ENCODE measurements at places on chromosomes 6 and 20.

- no peak for DNase-seq
Observed at GRCh38 chr6:101663100-101663499, 269.6 kb downstream of the GRIK2 start.

GRCh38 chr6:36247693-36248092, 22.2 kb upstream of the PNPLA1 start:
- DNase-seq, result no peak

GRCh38 chr6:11767978-11768756, 10.4 kb downstream of the ADTRP start:
- DNase-seq, result no peak

DNA sequence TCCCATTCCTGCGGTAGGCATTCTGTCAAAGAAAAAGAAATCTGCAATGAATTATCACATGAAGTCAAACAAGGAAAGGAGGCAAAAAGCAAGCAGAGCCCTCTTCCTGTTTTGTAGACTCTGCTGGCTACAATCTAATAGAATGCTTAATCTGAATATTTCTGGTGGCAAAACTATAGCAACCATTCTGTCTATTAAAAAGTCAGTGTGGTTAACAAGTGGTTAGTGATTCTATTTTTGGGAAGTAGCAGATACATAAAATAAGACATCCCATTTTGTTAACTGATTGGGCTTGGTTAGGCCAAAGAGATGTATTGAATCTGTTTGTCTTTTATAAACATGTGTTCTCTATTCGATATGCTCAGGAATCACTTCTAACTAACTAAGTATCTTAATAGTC, 442.3 kb downstream of the CDC5L start:
- no peak for DNase-seq

GRCh38 chr6:100574836-100575235, 110.1 kb upstream of the SIM1 start:
- no peak for DNase-seq

DNA sequence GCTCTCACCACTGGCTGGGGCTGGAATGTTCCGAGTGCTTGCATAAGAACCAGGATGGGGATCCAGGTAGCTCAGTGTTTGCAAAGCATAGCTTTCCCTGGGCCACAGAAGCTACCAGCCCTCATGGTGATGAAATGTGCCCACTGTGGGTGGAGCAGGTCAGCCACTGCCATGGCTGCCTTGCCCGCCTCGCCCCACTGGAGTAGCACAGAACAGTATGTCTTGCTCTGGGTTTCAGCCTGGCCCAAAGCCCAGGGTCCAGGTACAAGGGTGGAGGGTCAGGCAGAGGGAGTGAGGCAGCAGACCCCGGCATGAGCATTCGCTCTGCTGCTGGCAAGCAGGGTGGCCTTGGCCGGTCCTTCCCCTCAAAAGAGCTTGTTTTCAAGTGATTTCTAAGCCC, 34.7 kb downstream of the KCNK17 start:
- no peak for DNase-seq

DNA sequence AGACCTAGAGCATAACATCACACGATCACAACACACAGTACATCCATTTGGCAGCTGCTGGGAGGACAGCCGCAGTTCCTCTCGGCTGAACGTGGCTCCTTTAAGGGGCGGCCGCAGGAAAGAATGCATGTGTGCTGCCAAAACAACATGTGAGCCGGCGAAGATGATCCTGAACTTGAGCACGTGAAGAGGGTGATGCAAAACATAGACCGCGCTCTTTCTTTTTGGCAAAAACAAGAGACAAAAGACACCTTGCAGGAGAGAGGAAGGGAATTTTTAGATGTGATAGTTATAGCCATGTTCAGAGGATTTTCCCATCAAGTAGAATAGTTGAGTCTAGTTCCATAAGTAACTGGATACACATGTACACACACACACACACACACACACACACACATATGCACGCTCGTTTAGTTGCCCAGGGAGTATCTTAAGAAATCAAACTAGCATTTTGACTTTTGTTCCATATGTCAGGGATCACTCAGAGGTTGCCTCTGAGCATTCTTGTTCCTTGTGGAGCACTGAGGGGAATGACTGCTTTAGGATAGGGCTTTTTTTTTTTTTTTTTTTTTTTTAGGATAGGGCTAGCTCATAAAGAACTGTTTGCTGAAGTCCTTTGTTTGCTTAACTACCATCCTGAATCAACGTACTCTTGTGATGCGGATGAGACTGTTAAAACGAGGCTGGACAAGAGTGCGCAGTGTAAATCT, 21.7 kb upstream of the RANBP9 start:
- no peak for DNase-seq

DNA sequence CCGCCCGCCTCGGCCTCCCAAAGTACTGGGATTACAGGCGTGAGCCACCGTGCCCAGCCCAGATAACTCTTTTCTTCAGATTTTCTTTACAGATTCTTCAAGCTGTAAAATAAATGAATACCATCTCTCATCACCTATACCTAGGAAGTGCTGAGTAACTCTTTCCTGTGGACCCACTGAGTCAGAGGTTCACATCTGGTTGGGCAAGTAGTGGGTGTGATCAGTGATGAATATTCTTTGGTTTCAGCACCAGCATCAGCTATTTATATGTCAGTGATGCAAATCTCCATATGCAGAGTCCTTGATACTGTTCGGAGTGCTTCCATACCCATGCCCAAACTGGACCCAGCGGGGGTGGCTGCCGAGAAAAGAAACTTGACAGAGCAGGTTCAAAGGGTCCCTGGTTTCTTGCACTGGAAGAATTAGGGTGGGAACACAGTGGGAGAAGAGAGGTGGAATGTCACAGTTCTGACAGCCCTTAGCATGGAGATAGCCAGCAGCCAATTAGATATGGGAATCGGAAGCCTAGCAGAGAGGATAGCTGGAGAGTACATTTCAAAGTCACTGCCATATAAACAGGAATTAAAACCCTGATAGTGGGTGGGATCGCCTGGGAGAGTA, 64.9 kb upstream of the DDR1 start:
- DNase-seq, result no peak

- no peak for DNase-seq
Observed at GRCh38 chr20:53917145-53918019, 153.0 kb downstream of the BCAS1 start.

DNA sequence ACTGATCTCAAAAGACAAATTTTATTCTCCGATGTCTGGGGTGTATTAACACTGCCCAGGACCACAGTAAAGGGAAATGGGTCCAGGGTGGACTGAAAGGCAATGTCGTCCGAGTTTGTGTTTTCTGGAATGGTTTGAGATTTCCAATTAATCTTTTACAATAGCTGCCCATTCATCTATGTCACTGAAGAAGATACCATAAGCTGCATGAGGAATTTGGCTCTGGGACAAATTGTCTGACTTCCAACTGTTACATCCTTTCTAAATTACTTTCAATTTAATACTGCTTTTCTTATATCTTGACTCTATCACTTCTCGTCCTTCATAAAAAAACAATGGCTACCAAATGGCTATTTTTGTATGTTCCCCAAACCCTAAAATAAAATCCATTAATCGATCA, 130.7 kb upstream of the KCNK16 start:
- DNase-seq, result no peak

DNA sequence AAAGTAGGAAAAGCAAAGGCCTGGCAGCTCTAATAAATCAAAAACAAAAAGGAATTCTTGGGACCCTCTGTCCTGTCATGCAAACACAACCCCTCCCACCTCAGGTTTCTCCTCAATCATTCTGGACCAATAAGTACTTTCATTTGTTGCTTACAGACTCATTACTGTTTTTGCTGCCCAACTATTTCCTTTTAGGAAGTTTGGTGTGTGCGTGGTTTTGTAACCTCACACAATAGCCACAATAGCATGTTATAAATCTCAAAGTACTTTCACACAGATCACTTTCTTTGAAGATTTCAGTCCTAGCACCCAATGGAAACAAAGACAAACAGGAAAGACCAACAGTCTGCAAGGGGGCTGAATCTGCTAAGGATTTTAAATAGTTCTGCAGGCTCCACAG, 4.5 kb downstream of the MRPL14 start:
- no peak for DNase-seq

GRCh38 chr6:3291346-3291745, 32.6 kb downstream of the PSMG4 start:
- DNase-seq, result no peak

DNA sequence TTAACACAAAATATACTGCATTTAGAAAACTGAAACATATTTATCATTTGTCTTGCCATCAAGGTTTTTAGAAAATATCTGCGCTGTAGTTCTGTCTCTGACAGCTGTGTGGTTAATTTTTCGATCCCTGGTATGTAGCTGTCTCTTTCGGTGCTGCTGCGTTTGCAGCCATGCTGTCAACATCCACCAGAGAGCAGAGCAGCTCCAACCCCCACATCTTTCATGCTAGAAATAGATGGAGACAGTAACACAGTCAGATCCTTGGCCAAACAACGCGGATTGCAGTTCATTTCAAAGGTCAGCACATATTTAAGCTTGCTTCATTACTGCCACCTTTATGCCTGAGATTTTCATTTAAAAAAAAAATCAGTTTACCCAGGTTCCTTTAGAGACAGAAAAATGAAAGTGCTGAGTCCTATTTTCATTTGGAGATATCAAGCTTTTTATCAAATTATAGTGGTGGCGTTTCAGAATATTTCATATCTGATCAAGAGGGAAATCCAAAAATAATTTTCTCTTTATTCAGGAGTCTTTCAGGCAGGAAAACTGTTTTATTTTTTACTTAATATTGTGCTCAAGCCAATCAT, 157.7 kb upstream of the MMS22L start:
- no peak for DNase-seq

DNA sequence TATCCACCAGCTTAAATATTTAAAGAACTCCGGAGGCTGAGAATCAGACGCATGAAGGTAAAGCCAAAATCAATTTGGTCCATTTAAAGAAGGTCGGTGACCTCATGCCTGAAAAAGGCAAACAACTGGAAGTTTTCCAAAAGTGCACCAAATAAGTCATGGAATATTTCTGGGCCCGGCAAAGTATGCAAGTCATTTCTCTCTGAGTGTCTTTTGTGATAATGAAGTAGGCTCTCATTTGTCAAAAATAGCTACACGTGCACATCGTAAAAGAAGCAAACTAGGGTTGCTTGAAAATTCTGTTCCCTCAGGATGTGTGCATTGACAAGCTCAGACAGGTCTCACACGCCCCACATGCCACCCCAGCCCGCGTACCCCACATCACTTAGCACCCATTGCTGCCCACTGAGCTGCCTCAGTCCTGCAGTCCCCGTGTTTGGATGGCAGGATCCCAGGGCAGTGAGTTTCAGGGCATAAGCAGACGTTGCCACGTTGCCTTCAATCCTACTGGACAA, 20.5 kb upstream of the PYGB start:
- no peak for DNase-seq

- no peak for DNase-seq
Observed at GRCh38 chr20:54920491-54920890, 445.1 kb downstream of the DOK5 start.

GRCh38 chr6:113208726-113209125, 648.4 kb upstream of the MARCKS start:
- DNase-seq, result no peak

DNA sequence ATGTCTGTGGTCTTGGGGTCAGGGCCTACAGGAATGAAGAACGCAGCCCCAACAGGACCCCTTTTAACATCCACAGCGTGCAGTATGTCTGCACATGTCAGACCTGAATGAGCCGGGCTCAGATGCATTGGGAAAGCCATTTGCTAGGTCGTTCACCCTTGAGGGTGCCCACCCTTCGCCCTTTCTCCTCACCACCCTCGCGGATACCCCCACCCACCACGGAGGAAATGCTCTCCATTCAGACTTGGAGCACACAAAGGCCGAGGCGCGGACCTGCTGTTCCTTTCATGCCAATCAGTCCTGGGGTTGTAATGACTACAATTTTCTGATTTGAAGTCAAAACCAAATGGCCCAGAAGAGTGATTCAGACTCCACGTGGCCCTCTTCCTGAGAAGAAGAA, 62.7 kb downstream of the EDN3 start:
- DNase-seq, result no peak

DNA sequence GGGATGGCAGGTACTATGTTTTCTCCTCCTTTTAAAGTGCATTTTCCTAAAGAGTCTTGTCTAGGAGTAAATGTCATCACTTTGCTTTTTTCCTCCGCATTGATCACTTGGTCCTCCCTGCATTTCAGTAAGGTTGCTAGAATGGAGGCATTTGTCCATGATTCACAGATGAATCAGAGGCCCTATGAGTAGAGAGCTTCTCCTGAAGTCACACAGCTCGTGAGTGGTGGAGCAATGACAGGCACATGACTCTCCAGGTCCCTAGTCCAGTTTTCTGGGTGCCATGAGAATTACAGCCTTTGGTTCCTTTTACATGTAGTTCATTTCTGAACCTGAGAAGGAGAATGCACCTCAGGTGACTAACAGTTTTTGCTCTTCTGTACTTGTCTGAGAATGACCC, 50.5 kb downstream of the HLA-A start:
- no peak for DNase-seq

- no peak for DNase-seq
Observed at GRCh38 chr6:123276546-123276980, 280.5 kb downstream of the CLVS2 start.

DNA sequence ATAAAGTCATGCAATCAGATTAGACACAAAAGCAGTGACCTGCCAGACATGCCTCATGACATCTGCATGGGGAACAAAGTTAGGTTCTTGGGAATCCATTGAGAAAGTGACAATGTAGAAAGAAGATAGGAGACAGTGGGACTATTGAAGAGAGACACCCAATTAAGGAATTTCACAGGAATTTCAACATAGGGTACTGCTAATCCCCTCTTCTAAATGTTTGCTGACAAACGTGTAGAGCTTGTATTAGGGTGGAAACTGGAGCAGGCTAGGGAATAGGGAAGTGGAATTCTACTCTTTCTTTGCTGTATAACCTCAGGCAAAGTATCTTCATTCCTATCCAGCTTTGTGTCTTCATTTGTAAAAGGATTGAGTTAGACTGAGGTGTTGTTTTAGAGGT, 409.4 kb upstream of the SASH1 start:
- DNase-seq, result no peak

- no peak for DNase-seq
Observed at GRCh38 chr6:112199001-112199403, 55.4 kb downstream of the LAMA4 start.

DNA sequence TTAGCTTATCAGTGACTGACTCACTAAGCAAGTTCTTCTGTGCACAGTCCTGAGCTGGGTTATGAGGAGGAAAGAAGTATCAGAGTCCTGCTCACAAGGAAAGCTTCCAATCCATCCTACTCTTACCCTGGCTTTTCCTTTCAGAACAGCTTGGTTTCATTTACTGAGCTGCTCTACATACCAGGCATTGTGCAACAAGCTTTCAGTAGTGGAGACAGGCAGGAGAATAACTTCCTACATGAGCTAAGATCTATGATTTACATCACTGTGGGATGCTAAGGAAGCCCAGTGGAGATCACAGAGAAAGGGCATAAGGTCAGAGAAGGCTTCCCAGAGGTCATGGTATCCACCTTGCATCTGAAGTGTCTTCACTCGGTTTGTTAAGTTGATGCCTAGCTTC, 144.5 kb downstream of the MAP3K7 start:
- DNase-seq, result no peak

GRCh38 chr6:167779129-167779992, 47.4 kb upstream of the AFDN start:
- DNase-seq, result no peak

DNA sequence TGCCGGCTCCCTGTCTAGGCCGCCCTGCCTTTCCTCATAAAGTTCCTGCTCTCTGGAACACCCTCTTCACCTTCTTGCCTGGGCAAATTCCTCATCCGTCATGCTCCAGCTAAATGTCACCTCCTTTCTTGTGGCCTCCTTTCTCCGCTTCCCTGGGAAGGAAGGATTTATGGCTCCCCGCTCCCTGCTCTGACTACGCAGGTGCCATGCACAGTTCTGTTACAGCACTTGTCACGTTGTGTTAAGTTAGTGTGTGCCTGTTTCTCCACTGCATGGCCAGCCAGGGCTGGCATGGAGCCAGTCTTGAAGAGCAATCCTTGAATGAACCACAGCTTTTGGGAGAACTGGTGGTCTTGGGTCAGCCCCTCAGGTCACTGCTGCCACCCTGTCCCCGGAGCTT, 61.7 kb downstream of the CD40 start:
- DNase-seq, result no peak
